ENCODE measurements at places on chromosomes 12 and 14.

DNA sequence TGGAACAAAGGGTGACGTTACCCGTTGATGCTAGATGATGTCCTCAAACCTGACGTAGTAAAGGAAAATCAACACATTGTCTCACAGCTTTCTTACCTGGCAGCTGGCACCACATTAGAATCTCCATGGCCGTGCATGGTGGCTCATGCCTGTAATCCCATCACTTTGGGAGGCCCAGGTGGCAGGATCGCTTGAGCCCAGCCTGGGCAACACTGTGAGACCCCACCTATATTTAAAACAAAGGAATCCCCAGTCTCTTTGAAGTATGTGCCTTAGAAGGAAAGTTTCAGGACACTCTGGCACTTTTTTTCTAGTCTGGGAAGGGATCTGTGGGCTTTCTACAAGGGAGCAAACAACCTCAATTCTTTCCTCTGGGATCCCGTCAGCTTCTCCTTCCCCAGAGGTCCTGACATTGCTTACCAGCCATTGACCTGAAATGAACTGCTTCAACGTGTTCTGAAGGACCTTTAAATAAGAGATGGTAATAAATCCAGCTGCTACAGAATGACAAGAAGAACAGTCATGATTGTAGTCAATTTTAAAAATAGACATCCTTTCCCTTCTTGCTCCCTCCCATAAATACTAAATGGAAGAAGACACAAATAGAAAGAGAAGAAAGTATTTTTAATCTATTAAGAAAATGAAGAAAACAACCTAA, 33.7 kb upstream of the TTC7B start:
- no peak for DNase-seq

DNA sequence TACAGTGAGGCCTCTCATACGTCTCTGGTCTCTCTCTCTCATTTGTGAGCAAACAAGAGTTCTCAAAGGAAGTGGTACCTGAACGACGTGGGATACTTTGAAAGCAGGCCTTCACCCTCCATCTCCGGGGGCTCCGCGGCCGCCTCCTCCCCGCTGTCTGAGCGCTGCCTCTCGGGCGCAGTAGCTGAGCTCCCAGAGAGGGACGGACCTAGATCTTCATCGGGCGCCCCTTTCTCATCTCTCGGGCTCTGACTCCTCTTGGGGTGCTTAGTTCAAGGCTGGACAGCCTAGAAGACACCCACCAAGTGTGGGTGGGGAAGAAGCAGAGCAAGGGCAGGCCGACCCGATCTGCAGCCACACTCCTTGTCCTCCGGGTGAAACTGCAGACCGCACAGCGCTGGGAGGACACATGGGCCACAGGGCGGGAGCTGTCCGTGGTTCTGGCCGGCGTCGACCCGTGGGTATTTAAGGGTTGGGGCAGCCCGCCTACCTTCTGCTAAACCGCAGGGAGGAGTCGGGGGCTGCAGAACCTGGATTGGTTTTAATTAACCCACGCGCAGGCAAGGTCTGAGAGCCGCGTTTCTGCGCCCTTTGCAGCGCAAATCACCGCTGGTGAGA, 92.7 kb downstream of the PAH start:
- peak; percentile 1 for DNase-seq

DNA sequence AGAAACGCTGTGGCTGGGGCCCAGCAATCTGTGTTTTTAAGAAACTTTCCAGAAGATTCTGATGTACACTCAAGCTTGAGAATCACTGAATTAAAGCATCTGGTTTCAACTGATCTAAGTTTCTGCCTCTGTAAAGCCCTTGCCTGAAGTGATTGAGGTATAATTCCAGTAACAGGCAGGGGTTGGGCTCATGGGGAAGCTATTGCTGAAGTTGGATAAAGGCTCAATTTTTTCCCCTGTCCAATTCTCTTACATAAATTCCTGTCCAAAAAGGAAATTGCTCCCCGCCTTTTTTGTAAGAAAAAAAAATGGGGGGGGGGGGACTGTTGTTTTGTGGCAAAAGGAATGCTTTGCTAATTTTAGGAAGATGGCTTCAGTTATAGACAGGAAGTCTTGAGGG, 337.4 kb downstream of the NUAK1 start:
- DNase-seq, result no peak

DNA sequence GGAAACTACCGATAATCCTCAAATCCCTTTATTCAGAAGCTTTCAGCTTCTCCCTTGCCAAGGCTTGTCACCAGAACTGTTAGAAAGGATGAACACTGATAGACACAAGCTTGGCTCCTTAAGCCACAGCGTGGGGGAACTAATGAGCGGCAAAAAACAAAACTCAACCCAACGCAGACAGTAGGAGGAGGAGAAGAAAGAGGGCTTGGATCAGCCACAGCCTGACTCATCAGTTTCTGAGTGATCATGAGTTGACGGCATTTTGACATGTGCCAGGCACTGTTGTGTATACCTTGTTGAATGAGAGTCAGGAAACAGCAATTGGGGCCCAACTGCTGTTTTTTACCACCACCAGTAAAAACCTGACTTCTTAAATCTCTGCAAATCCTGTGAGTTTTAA, 23.7 kb downstream of the PLXNC1 start:
- peak; percentile 90 for DNase-seq

GRCh38 chr14:58947814-58948445, 240.5 kb upstream of the DAAM1 start:
- no peak for DNase-seq

DNA sequence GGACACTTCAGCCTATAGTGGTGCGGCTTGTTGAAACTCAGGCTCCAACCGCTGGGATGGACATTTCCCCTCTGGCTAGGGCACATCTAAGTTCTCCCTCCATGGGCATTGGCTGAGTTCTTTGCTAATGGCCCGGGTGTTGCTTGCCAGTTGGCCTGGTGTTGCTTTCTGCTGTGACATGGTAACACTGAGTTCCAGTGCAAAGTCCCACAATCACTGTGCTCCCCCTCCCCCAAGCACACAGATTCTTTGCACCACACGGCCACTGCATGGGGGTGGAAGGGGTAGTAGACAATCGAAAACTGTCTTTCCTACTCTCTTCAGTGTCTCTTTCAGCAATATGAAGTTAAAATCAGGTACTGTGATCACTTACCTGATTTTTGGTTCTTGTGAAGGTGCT, 308.2 kb downstream of the FUT8 start:
- no peak for DNase-seq

GRCh38 chr12:42502682-42503081, 86.9 kb downstream of the PRICKLE1 start:
- no peak for DNase-seq

DNA sequence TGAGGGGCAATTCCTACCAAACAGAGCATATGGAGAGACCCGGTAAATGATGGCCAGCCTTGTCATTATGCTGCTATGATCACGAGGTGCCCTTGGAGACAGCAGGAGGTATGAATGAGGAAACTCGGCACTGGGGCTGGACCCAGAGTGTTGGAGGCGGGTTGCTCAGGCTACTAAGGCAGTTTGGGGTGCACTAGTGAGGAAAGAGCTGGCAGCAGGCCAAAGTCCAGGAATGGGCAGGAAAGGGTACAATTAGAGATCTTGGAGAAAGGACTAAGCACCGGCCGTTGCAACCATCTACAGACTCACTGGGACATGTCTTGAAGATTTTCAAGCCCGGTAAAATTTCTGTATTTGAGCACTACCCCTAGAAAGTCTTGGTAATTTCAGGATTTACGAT, 54.3 kb downstream of the CD9 start:
- no peak for DNase-seq

DNA sequence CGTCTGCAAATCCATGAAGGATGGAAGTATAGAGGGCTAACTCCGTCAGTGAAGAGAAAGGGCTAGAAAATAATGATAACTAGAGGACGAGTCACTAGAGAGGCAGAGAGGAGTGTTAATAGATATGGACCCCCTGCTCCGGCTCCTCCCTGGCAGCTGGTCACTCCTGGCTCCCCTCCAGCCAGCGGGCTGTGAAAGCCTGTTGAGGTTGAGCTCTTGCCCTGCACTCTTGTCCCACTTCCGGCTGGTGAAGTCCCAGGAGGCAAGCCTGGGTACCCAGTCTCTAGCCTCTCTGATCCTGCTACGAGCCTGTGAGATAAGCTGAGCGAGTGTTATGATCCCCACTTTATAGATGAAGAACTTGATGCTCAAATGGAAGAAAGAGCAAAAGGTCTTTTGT, 90.3 kb downstream of the RFX4 start:
- DNase-seq, result no peak

DNA sequence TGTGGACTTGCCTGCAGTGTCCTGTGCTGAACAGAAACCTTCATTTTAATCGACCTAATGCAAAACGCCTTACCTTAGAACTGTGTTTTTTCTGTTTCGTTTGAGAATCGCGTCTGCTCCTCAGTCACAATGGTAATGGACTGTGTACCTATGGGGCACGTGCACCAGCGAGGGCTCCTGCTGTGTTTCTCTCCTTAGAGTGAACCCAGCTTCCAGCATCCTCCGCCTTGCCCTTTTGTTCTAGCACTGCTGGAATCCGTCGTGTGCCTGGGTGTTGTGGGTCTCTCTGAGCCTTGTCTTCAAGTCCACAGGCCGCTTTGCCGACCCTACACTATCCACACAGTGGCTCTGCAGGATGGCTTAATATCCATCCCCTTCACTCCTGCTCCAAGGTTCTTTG, 3.6 kb downstream of the AMN start:
- no peak for DNase-seq
